ENCODE measurements at places on chromosomes 4 and X. TPM values are rescaled to one million over a fixed set of nuclear protein-coding genes. Genes with fewer than 3 reads are reported as not detected.

DNA sequence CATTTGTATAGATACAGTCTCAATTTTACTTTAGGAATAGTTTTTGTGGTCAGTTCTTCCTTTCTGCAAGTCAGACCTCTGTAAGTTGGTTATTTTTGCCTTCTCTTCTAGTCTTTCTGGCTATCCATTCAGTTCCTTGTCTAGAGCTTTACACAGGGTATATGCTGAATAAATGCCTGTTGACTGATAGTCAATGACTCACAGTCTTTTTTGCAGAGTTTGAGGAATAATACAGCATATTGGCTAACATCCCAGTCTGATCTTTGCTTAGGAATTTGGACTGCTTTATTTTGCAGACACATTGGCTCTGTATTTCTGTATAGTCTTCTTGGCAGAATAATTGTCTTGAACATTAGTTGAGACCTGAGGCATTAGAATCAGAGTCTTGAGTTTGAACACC, 132.4 kb downstream of the MAGEC1 start:
- DNase-seq, result no peak

DNA sequence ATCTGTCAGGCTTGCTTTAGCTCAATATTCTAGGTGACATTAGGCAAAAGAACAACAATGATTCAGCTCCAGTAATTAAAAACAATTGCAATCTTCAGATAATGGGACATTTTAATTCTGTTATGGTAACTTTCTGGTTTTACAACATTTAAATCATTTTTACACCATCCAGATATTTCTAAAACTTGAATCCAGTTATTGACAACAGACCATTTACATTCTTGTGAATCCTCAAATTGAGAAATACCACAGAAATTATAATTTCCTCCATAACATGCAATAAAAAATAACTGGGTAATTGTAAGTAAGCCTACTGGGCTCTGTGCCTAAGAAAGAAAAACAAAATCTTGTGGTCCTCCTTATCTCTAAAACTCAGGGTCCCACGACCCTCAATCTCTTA, 195.0 kb upstream of the S100G start:
- no peak for DNase-seq

Gene TMSB15A
- total RNA-seq, result not detected

DNA sequence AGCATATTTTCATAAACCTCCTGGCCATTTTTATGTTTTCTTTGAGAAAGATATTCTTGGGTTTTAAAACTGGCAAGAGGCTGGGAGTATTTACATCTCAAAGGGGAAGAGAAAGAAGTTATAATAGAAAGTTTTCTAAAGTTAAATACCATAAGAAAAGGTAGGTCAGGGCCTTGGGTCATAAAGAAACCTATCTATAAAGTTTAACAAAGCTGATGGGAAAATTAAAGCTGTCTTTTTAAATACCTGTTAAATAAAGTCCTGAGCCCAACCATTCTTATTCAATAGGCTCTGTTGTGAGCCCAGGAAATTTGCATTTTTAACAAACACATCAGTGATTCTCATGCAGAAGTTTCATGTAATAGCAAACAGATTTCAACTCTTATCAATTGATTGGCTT, 451.8 kb upstream of the INTU start:
- no peak for DNase-seq

- DNase-seq, result no peak
Observed at GRCh38 chr4:184423003-184423686, 51.2 kb downstream of the IRF2 start.

DNA sequence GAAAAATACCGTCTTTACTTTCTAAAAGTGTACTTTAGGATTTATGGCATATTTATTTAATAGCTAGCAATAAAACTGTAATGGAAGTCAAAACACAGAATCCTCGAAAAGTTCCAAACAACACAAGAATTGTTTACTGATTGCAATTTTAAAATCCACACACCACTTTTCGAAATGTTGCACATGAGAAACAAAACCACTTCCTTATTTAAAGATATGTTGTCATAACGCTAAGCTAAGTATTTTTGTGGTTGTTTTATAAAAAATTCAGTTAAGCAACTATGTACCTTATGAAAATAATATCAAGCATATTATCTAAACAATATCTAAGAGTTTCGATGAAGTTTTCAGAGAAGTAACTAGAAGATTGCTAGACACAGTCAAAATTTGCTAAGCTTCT, 344 bp downstream of the TMPRSS11D start:
- DNase-seq, result no peak

Gene PRSS12
- 1.4 TPM for total RNA-seq

- no peak for DNase-seq
Observed at GRCh38 chr4:4532371-4533154, 9.3 kb downstream of the STX18 start.

Gene STARD8
- 9.3 TPM for total RNA-seq

Gene RGN
- 152 TPM for total RNA-seq
